ENCODE measurements at places on chromosomes 3 and 15.

GRCh38 chr15:27826902-27827714 lies 272.0 kb downstream of the OCA2 start:
- DNase-seq, result no peak

DNA sequence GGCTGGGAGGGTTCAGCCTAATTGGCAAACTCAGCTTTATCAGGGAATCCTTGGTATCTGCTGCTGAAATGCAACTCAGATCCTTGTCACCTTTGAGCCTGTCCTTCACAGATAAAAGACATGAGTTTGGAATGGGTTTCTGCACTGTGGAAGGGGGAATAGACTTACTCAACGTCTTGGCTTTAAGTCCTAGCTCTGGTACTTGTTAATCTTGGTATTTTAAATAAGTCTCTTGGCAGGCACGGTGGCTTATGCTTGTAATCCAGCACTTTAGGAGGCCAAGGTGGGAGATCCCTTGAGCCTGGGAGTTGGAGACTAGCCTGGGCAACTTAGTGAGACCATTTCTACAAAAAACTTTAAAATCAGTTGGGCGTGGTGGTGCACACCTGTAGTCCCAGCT lies 55.1 kb upstream of the ATOSA start:
- DNase-seq, result no peak

GRCh38 chr15:63872759-63873510 lies 39.2 kb upstream of the HERC1 start:
- no peak for DNase-seq

GRCh38 chr3:183584246-183584913 lies 28.9 kb upstream of the KLHL6 start:
- DNase-seq, result no peak

- DNase-seq, result no peak
These were observed 137.5 kb downstream of the OPA1 start for GRCh38 chr3:193730511-193730910.

GRCh38 chr3:138686771-138687221 lies 78.2 kb downstream of the FAIM start:
- DNase-seq, result no peak

GRCh38 chr3:56196700-56197099 lies 271.6 kb downstream of the ERC2 start:
- DNase-seq, result no peak

- DNase-seq, result no peak
These were observed 368.9 kb upstream of the PLSCR5 start for GRCh38 chr3:146974001-146974400.

DNA sequence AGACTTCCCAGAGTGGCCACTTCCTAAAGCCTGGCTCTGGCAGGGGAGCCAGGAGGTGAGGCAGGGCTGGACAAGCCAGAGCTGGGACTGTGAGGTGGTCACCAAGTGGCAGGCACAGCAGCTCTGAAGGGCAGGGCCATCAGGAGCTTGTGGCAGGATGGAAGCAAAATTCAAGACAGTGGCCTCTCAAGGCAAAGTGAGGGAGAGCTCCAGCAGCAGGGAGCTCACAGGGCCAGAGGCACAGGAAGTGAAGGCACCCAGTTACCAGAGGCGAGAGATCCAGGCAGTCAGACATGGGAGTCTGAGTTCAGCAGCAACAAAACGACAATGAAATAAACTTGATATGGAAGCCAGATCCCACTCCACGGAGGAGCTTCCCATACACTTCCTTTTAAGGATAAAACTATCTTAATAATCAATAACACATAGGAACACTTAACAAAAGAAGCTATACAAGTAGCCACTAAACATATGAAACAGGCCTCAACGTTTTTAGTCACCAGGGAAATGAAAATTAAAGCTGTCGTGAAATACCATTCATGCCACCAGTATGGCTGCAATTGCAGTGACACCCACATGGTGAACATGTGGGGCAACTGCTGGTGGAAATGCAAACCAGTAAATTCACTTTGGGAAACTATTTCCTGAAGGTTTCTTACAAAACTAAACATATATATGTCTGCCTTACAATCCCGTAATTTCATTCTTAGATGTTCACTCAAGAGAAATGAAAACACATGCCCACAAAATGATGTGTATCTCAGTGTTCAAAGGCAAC lies 35.4 kb upstream of the TMEM158 start:
- DNase-seq, result no peak

DNA sequence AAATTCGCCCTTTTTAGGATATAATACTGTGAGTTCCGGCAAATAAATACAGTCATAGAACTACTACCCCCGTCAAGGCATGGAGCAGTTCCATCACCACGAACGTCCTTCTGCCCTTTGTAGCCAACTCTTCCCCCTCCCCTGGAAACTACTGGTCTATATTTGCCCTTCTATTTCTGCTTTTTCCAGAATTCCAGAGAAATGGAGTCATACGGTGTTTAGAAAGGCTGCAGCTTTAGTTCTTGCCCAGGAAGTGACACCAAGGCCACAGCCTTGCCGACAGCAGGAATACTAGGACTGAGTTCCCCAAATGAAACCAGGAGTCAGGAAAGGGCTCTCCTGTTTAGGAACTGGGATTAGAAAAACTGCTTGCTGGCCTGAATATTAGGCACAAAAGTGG lies 291.2 kb downstream of the FAM43A start:
- DNase-seq, result no peak

DNA sequence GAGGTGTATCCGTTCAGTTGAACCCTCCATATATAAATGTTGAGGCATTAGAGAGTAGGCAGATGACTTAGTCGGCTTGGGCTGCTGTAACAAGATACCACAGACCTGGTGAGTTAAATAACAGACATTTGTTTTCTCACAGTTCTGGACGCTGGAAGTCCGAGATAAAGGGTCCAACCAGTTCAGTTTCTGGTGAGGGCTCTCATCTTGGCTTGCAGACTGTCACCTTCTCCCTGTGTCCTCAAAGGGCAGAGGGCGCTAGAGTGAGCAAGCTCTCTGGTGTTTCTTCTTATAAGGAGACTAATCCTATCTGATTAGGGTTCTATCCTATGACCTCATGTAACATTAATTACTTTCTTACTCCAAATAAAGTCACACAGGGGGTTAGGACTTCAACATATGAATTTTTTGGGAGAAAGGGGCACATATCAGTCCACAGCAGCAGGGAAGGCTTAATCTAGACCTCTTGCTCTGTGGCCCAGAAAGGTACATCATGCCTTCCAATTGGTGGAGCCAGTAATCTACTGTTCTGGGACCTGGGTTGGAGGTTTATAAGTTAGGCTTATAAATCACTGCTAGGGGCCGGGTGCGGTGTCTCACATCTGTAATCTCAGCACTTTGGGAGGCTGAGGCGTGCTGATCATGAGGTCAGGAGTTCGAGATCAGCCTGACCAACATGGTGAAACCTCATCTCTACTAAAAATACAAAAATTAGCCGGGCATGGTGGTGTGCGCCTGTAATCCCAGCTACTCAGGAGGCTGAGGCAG lies 26.3 kb upstream of the SLC28A2 start:
- DNase-seq, result no peak

DNA sequence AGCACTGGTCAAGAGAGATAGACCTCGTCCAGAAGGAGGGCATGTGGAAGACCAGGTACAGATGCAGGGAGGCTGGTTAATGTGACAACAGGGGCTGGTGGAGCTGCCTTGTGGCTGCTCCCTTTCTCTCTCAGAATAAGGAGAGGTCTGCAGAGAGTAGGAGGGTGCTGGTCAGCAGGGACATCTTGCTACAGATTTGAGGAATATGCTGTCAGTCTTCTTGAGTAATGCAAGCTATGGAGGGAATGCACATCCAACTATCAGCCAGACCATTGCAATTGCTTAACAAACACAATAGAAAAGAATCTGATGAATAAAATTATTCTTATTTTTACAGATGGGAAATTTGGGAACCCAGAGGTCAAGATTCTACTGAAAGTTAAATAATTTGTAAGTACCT lies 20.3 kb upstream of the SIAH2 start:
- DNase-seq, result no peak

- DNase-seq, result peak; percentile 27
These were observed 71.9 kb upstream of the SPATA12 start for GRCh38 chr3:56988458-56989168.

DNA sequence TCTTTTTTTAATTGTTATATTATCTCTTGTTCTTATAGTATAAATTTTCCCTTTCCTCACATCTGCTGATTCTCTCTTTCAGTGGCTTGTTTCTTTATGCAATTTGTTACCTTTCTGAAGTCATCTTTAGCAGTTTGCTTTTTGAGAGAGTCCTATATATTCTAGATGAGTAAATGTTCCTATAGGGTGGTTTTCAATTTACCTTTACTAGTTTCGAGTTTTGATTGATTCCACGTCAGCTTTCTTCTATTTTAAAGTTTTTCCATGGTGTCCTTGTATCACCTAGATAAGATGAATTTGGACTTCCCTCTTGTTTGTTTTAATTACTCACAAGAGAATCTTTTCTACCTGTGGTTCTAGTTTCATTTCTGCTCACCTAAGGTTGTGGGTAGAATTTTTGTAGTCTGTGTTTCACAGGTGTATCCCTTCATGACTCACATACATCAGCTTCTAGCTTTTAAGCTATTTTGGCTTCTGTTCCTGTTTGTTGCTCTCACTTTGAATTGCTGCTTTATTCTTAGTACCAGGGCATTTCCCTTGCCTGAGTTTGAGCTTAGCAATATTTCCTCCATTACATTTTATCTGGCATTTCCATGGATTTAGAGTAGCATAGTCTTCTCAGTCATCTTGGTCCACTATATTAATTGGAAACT lies 6.4 kb downstream of the TEX9 start:
- DNase-seq, result no peak

- DNase-seq, result no peak
These were observed 244.0 kb upstream of the THBS1 start for GRCh38 chr15:39336926-39337325.

DNA sequence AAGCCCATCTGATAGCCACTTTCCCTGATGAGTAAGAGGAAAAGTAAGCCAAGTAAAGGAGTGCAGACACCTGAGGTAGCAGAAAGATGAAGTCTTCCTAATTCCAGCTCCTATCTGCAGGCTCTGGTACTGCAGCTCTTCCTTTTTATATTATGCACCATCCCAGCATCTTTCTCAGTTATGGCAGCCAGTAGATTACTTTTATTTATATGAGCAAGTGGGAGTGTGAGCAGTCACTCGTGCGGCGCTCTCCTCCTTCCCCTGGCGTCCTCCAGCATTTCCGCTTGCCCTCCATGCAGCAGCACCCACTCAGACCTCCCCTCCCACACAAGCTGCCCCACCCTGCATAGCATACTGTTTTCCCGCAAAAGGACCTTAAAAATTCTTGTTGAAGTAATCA lies 465.9 kb upstream of the DPPA4 start:
- DNase-seq, result no peak

GRCh38 chr3:89644716-89645115 lies 537.3 kb downstream of the EPHA3 start:
- DNase-seq, result no peak

DNA sequence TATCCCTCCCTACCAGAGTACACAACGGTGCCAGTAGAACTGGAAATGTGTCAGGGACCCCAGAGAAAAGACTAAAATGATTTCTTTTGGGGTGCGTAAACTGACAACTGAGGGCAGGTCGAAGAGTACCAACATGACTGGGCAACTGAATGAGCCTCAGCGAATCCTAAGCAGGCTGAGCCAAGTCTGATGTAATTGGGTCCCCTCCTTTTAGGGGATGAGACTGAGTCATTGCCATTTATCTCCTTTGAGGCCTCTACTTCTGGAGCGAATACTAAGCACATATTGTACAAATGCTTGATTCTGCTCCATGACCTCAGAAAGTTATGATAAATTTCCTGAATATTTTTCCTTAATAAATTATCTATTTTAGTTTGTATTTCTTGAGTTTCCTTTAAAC lies 17.3 kb upstream of the GPR156 start:
- DNase-seq, result no peak

GRCh38 chr3:13498354-13499060 lies 18.4 kb downstream of the HDAC11 start:
- DNase-seq, result no peak

GRCh38 chr3:113532698-113533533 lies 561 bp downstream of the SIDT1 start:
- DNase-seq, result peak; percentile 21

- DNase-seq, result no peak
These were observed 41.0 kb downstream of the MCTP2 start for GRCh38 chr15:94272251-94272898.

GRCh38 chr15:57205027-57205855 lies 171.1 kb upstream of the CGNL1 start:
- no peak for DNase-seq

DNA sequence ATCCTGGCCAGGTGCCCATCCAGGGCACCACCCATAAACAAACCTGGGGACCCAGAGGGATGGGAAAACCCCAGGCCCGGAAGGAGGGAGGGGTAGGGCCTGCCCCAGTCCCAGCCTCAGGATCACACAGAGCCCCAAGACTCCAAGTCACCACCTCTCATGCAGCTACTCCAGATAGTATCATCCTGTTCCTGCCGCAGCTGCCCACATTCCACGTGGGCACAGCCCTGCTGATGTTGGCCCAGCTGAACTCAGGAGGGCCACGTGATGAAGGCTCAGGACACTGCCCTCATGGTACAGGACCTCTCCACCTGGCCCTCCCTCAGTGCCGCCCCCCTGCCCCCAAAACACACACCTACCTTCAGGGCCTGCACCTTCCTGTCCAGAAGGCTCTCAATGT lies 69.5 kb downstream of the CACNA2D2 start:
- DNase-seq, result no peak

- DNase-seq, result no peak
These were observed 12.0 kb downstream of the NFKBIZ start for GRCh38 chr3:101861212-101861788.

DNA sequence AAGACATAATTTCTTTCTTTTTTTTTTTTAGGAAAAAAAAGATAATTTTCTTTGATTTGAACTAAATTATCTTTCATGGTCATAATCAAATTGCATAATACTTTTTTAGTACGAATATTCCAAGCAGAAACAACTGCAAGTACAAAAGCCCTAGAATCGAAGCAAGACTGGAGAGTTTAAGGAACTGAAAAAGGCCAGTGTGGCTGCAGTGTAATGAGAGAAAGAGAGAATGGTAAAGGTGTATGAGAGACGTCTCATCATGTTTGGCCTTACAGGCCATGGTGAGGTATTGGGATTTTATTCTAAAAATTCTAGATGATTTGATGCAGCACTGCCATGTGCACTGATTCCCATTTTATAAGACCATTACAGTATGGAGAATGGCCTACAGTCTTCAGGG lies 180.9 kb downstream of the SUCNR1 start:
- no peak for DNase-seq

DNA sequence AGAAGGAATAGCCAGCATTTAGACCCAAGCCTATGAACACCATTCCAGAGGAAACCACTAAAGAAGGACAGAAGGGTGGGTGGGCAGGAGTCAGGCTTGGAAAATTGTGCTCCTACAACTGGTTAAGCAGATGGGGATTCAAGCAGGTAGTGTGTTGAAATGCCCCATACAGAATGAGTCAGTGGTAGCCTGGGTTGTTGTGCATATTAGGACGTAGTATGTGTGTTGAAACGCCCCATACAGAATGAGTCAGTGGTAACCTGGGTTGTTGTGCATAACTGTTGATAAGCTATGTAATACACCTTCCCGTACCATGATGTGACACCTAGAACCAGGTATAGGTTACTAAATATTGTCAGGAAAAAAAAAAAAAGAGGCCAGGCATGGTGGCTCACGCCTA lies 34.0 kb downstream of the MINDY4B start:
- DNase-seq, result no peak

- no peak for DNase-seq
These were observed 94.4 kb downstream of the ANP32A start for GRCh38 chr15:68726246-68726645.

GRCh38 chr15:64686130-64686735 lies 89.2 kb downstream of the RBPMS2 start:
- no peak for DNase-seq

All from stimulated activated CD4-positive, alpha-beta T cell treated with anti-CD3 and anti-CD28 coated beads, TNF-alpha, amount 100 ng/mL, for 1 hour (primary cell).